Retina (tissue), 1 donor: ENCODE measurements at places on chromosomes 7 and 10.

GRCh38 chr7:31106303-31107105 lies 54.4 kb downstream of the ADCYAP1R1 start:
- DNase-seq: no peak

DNA sequence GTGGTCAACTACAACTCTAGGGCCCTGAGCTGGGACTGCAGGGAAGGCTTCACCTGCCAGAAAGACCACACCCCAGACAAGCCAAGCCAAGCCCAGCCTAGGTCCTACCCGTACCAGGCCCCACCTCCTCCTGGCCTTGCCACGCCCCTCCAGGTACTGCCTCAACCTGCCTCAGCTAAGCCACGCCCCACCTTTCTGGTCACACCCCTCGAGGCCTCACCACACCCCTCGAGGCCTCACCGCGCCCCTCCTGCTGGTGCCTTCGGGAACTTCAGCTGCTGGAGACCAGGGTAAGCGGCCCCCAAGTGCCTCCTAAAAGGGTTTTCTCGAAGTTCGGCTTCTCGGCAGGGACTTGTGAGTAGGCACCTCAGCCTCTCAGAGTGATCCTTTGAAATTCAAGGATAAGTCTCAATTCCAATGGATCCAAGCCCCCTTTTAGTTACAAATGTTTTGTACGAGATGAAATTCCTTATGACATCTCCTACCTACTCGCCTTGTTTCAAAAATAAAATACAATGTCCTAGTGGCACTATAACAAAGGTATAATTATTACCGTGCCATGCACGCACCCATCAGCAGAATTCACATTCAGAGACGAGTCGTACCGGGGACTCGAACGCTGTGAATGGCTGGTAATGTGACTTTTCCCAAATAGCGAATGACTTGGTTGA lies 171.2 kb downstream of the ARHGAP21 start:
- DNase-seq: no peak

DNA sequence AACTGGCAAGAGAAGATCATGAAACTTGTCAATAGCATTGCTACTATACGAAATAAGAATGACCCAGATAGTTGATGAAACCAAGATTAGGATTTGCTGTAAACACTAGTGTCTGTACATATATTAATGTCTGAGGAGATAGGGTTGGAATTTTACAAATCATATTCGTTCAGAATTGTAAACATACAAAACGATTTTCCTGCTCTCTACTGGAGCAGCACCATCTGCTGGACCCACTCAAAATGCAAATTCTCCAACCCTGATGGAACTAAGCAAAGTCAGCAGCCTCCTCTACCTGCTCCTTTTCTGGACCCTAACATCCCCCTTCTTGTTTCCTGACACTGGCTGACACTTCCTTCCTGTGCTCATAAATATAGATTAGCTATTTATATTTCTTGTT lies 29.4 kb upstream of the SGMS1 start:
- DNase-seq: no peak

DNA sequence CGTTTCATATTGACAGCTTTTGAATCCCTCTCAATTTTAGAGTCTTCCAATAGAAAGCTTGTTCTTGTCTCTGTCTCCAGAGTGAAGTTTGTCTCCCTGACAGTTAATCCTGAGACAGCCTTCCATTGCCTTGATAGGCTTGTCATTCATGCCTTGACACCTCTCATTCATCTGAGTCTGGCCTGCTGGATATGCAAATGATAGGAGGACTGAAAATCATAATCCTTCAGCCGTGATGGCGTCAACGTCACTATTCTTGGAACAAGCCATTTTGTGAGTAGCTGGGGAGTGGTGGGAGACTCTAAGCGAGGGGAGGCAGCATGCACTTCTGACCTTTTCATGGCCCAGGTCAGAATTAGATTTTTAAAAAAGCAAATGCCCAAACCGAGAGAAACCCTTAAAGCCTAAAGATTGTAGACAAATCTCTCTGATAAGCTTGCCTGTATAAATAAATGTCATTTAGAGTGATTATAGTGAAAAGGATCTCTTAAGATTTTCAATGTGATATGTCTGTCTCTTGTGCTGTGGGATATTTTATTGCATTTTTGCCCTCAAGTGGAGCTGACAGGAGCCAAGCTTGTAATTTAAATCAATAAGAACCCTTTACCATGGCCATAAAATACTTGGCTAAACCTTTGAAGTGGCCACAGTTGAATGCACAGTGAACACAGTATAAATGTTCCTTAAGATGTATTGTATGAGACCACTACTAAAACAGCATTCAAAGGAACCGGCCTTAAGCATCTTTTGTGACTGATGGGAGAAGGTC lies 148.8 kb downstream of the SNX10 start:
- DNase-seq: peak; percentile 57

GRCh38 chr7:46908770-46909169 lies 673.1 kb downstream of the TNS3 start:
- DNase-seq: no peak

DNA sequence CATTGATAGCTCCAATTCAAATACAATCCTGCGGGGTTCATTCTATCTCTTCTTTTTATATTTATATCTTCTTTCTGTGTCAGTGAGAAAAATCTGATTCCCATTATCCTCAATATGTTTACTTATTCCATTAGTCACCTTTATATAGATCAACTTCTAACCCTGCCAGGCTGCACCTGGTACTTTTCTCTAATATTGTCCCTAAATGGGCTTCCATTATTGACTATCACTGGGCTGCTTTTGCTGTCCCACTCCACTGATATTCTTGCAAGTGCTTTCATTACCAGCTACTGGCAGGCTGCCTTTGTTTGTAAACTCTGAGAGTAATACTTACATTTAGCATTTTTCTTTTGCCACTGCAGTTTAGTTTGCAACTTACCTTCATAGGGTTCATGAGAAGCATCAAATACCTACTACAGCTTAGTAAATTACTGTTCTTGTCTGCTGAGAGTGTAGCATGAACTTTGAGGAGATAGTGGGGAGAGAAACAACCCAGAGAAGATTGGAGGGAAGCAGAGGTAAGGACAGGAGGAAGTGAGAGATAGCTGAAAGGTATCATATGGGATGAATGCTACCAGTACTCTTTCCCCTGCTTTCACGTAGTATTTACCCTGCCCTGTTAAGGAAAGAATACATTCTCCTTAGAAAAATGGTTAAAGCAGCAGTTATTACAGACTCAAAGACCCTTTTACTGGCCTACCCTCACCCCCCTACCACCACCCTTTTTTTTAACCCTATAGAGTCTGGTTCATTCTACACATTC lies 119.1 kb downstream of the PHTF2 start:
- no peak for DNase-seq

DNA sequence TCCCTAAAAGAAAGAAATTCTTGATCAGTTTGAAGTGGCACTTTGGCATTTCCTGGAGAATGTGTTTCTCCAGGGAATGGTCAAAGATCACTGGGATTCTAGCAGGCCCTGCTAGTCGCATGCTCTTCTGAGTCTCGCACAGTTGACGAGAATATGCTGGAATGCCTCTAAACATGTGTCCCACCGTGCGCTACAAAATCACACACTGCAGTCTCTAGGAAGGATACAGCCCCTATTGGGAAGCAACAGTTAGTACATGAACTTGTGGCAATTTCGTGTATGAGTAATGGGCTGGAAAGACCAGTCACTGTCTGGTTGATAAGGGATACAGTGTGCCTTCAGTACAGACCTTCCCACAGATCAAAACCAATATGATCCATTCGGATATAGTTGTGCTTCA lies 257.9 kb downstream of the PRPF18 start:
- no peak for DNase-seq

GRCh38 chr7:155674556-155674955 lies 30.1 kb downstream of the RBM33 start:
- DNase-seq: no peak

DNA sequence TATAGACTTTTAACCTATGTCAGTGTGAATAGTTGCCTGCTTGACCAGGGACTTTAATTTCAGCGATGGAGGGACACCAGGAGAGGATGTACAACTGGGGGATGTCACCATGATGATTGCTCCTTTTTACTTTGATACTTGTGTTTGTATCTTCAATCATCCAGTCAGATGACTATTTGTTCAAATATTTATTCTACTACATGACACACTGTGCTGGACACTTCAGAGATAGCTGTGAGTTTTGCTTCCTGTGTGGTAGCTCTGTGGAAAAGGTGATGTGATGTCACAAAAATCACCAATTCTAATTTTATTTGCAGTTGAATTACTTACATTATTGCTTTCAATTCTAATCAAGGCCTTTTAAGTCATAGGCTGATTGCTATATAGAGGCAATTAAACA lies 62.7 kb upstream of the CREB5 start:
- DNase-seq: no peak

- DNase-seq: no peak
Measured at GRCh38 chr7:132112657-132113056, 463.6 kb downstream of the PLXNA4 start.

GRCh38 chr7:130182990-130183389 lies 22.2 kb downstream of the TMEM209 start:
- no peak for DNase-seq

GRCh38 chr10:116164291-116164690 lies 108.7 kb downstream of the GFRA1 start:
- no peak for DNase-seq

DNA sequence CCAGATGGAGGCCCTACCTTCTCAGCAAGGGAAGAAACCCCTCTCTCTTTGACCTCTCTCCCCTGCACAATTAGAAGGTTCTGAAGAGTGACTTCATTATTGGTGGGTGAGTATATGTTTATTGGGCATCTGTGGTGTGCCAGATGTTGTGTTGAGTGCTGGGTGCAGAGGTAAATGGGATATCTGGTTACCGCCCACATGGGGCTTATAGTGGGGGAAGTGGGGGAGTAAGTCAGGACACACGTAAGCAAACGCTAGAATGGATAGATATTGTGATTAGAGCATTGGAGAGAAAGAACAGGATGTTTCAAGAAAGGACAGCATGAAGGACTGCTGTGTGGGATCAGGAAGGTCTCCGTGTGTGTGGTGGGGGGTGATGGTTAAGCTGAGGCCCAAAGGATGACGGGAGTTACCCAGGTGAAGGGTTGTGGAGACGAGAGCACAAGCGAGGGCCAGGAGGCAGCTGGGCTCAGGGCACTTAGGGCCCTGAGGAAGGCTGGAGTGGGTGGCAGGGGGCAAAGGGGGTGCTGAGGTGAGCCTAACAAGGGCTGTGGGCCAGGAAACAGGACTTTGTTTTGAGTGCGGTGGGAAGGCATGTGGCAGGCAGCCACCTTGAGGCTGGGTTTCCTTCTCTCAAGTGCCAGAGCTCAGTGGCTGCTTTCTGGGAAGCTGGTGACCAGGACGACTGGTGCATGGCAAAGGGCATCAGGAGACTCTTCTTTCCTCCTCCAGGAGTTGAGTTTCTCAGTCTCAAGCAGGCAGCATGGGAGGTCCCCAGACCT lies 299.9 kb downstream of the RPS24 start:
- DNase-seq: no peak
